HAP-1 (cell line): ENCODE measurements at places on chromosomes 1 and 21.
A peak's percentile ranks its signal among the peaks of the same experiment; 100 is the strongest.

DNA sequence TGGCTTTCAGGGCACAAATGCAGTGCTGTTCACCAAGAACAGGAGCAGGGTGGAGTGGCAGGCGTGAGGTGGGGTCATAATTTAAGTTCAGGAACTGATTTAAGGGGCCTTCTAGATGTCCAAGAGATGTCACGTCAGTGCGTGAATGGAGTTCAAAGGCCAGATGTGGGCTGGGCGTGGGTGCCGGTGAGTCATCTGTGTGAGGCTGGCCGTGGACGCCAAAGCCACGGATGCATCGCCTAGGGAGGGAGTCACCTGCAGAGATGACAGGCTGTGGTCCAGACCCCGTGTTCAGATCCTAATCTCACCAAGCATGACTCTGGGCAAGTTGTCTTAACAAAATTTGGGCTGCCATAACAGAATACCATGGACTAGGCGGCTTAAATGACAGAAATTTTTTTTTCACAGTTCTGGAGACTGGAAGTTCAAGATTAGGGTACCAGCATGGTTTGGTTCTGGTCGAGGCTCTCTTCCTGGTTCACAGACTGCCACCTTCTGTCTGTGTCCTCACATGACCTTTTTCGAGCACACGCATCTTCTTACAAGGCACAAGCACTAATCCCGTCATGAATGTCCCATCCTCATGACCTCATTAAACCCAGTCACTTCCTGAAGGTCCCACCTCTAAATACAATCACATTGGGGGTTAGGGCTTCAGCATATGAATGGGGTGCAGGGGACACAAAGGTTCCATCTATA lies 109.6 kb downstream of the PRDM2 start:
- DNase-seq = no peak

GRCh38 chr1:11138952-11139351 lies 39.3 kb upstream of the EXOSC10 start:
- DNase-seq = no peak

DNA sequence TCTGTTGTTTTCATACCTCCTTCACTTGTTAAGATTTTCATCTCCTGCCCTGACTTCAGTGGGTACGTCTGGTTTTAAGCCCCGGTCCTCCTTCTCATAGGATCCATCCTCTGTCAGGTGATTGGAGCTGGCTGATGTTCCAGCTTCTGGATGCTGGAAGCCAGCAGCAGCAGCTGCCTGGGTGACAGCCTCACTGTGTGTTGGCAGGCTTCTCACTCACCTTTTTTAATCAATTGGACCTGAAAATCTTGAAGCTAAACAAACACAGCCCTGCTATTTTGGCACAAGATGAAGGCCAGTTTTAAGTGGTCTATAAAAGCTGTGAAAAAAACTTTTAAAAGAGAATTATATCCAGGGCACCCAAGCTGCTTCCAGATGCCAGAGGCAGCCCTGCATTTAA lies 181.0 kb downstream of the DISC1 start:
- DNase-seq = no peak

DNA sequence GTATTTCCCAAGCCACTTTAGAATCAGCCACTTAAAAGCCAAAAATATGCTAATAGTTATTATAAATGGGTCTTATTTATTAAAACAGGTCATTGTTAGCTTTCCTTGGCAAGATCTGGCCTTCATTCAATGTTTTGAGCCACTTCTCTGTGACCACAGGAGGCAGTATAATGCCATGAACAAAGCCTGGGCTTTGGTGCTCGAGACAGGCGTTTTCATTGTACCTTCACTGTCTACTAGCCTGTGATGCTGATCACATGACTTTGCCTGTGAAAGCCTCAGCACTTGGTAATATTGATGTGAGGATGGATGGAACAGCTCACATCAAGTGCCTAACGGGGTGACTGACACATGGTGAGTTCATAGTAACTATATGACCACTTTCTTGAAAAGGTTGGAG lies 217.0 kb downstream of the RWDD3 start:
- peak; percentile 27 for DNase-seq

- DNase-seq = no peak
Measured at GRCh38 chr21:35922618-35923017, 137.7 kb downstream of the SETD4 start.

DNA sequence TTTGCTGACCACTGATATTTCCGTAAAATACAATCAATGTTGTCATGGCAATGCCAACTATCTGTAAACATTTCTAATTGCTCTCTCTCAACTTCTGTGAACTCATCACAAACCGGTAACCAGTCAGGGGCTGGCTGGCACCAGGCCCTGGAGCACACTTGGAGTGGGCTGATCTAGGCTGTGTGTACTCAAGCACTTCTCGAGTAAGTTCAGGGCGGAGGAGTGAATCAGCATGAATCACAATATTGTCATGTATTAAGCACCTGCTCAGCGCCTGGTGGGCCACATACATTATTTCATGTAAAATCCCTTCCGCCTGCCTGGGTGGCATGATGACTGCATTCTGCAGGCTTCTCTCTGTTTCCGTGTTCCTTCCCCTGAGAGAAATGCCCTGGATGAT lies 212.4 kb downstream of the FOXD2 start:
- no peak for DNase-seq

DNA sequence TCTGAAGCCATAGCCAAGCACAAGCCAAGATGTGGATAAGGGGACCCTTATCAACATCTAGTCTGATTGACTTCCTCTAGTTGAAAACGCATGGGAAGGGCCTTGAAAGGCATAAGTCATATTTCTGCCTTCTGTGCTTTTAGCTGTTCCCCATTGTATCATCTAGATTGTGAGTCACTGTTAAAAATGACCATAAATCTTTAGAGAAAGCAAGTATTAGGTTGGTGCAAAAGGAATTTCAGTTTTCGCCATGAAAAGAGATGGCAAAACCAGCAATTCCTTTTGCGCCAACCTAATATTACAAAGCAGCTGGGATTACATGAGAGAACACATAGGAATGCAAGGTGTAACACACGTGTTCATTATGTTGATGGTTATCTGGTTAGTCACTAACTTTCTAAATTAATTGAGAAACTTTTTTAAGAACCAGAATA lies 63.6 kb downstream of the CLIC6 start:
- no peak for DNase-seq

GRCh38 chr1:181718034-181718433 lies 234.7 kb downstream of the CACNA1E start:
- DNase-seq = no peak

DNA sequence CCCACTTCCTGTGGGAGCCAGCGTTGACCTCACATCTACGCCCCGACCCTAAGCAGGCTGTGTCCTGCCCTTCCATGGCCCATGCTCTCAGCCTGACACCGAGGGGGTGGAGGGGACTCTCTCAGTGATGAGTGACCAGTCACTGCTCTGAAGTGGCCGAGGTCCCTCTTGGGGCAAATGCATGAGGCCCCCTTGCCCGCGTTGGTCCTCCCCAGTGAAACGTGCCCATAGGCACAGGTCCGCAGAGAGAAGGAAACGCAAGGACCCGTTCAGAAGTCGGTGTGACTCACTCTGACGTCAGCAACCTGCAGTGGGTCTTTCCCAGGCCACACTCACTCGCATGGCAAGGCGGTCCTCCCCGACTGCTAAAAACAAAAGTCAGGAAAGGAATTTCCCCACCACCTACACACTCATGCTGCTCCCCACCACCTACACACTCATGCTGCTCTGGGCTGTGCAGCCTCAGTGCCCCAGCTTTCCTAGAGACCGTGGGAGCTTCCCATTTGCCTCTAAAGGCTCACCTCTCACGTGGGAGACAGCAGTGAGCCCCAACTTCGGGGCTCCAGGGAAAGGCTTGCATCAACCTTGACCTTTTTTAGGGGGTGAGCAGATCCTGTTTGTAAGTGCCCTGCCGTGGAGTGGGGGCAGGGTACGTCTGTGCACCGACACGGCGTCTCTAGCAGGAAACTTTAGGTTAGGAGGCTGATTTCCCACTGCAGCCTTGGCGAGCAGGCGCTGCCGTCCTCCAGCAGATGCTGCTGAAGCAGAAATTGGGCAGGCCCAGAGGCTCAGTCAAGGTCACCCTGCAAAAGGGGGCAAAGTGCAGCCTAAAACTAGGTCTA lies 11.4 kb downstream of the UBASH3A start:
- DNase-seq = no peak

- DNase-seq = no peak
Measured at GRCh38 chr1:55938376-55938850, 641.0 kb downstream of the PLPP3 start.

- peak; percentile 42 for DNase-seq
Measured at GRCh38 chr1:234212764-234213657, 160.2 kb upstream of the COA6 start.

DNA sequence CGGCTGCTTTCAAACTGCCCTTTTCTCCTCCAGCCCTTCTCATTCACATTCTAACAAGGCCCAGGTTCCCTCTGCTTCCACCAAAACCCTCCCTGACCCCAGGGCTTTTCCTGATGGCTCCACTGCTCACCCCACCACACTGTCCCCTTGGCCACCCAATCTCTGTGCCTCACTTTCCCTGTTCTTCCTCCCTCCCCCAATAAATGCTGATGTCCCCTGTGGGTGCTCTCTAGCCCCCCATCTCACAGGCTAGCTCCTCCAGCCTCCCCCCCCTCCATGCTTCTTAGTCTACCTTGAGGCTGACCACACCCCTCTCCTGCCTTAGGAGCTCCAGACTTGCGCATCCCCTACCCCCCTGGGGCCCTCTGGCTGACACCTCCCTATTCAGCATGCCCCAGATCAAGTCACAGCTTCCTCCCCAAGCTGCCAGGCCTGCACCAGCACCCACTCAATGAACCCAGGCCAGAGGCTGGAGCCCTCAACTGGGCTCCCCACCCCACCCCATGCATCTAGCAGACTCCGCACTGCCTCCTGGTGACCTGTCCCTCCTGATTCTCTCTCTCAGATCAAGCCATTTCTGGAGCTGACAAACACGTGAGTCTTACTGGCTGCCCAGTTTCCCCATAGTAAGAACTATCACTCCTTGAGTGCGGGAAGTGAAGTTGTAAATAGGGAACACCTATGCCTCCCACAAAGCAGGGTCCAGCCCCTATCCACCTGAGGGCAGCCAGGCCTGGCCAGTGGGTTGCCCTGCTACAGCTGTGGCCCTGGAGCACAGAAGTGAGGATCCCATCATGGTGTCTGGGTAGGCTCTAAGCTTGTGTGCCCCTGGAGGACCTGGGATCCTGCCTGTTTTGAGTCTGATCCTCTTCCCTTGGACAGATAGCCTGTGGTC lies 117.9 kb downstream of the DMRTB1 start:
- DNase-seq = no peak

- no peak for DNase-seq
Measured at GRCh38 chr1:213247038-213247437, 196.0 kb downstream of the RPS6KC1 start.

DNA sequence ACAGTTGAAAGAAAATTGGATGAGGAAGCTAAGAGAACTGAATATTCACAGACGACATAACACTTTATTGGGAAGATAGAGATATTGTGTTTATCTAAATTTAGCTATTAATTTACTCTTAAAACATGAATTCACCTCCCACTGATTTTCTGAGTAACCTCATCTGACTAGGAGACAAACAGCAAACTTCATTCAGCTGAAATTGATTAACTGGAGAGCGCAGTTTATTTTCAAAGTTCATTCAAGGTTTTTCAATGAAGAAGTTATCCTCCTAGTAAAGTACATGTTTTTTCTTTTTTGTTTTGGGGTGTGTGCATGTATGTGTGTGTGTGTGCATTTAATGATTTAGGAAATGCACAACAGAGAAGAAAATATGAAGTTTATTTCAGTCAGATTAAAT lies 215.0 kb downstream of the KCNT2 start:
- DNase-seq = no peak

DNA sequence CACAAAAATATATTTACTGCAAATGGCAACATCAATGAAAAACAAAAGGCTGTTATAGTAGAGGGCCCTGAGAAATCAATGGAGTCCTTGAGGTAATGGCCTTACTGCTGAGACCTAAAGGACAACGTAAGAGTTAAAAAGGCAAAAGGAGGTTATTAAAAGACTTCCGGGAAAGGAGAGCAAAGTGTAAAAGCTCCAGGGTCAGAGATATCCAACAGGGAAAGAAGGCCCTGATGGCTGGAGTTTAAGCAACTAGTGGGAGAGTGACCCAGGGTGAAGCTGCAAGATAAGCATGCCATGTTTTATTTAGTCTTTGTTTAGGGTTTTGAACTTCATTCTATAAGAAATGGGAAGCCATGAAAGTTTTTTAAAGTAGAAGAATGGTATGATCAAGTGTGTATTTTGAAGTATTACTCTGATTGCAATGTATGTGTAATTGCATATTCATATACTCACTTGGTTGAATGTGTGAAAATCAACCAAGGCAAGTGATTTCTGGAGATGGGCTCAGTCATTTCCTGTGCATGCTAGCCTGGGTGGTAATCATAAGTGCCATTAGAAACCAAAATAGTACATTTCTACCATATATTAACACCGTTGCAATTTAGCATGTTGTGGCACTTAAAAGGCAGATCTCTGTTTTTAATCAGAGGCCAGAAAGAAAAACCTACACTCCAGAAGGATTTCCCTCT lies 5.3 kb upstream of the DPYD start:
- DNase-seq = no peak

DNA sequence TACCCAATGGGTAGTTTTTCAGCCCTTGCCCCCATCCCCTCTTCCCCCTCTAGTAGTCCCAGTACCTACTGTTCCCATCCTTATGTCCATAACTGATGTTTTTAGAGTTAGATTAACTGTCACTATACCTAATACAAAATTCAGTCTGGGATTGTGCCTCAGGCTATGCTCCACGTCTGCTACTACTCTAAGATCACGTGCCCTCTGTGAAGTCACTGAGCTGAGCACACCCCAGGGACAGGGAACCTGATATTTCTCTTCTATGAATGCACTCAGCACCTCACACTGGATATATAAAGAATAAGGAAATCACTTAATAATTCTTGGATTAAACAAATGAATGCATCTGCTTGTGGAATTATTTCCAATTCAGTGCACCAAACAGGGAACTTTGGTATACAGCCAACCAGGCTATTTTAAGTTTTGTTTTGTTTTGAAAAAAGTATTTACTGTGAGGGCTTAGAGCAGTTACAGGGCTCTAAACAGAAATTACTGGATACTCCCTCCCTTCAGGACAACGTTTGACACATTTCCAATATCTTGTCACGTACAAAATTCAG lies 307.9 kb downstream of the SMYD3 start:
- DNase-seq = peak; percentile 66

DNA sequence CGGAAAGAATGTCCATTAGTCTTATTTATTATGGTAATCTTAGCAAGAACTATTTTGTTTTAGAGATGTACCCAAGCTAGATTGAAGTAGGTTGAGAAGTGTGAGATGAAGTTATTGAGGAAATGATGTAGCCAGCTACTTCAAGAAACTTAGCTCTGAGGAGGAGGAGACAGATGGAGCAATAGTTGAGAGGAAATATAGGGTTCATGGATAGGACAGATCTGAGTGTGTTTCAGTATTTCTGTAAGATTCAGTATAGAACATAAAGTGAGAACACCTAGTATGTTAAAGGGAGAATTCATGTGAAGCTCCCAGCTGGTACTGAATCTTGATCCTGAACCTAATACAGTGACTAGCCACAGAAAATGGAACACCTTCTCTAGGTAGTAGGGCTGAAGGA lies 28.9 kb downstream of the TSNAX start:
- no peak for DNase-seq

GRCh38 chr1:31373056-31373896 lies at the start of gene FABP3:
TSS of gene FABP3 (minus strand) at chr1:31373076. CDS start at chr1:31373014, 62 bp downstream.
- peak; percentile 72 for DNase-seq

GRCh38 chr1:55717111-55717510 lies 501.9 kb upstream of the USP24 start:
- no peak for DNase-seq
